ENCODE measurements at places on chromosomes 4 and X.
A peak's percentile ranks its signal among the peaks of the same experiment; 100 is the strongest.

- no peak for DNase-seq
These were observed 71.2 kb upstream of the SLIT2 start for GRCh38 chr4:20180509-20180908.

GRCh38 chr4:41175794-41176193 is 38.5 kb downstream of the APBB2 start:
- no peak for DNase-seq

DNA sequence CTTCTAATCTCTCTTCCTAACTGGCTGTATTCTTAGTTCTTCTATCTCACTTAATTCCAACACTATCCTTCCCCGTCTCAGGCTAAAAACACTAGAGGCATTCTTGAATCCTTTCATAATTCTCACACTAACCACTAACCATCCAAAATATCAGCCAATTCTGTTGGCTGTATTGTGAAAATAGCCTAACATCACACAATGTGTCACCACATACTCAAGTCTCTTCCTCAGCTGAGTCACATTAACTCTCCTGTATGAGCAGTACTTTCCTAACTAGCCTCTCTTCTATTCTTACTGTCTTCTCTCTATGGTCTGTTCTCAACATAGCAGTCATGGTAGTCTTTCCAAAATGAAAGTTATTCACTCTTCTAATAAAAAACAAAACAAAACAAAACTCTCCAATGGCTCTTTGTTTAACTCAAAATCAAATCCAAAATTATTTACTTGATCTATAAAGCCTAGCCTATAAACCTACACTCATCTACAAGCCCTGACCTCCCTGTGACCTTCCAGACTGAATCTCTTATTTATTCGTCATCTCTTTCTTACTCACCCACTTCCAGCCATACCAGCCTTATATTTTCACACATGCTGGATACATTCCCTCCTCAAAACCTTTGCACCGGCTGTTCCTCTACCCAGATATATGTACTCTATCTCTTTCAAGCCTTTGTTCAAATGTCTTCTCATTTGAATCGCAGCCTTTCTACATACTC is 445.9 kb downstream of the TLL1 start:
- no peak for DNase-seq

DNA sequence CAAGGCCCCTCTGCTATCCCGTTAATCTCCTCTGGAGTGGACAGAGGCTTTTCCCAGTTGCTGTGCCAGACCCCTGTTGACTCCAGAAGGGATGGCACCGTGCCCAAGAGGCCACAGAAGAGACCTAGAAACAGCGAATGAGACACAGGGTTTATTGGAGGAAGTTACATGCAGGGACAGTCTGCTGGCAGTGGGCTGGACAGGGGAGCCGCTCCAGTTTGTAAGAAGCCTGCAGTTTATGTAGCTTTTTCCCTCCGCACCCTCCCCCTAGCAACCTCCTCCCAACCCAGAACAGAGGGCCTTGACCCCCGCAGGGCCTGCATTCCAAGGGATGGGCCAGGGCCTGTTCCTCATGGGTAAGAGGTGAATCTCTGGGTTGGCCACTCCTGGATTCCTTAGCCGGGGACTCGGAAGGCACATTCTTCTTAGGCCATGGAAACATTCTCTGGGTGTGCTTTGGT is 216.8 kb upstream of the PSAPL1 start:
- no peak for DNase-seq

DNA sequence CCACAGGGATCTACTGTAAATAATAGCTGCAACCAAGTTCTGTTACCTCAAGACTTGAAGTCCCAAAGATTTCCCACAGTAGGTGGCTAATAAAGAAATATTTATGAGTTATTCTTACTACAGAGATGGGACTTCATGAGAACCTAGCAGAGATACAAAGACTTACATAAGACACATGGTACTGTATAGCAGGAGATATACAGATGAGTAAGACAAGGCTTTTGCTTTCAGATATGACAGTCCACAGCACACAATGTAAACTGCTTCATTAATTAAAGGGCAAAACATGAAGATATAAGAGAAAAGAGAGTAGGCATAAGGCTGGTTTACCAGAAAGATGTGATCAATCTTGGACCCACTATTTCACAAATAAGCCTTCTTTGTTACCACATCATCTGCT is 6.6 kb downstream of the ANKRD17 start:
- no peak for DNase-seq

DNA sequence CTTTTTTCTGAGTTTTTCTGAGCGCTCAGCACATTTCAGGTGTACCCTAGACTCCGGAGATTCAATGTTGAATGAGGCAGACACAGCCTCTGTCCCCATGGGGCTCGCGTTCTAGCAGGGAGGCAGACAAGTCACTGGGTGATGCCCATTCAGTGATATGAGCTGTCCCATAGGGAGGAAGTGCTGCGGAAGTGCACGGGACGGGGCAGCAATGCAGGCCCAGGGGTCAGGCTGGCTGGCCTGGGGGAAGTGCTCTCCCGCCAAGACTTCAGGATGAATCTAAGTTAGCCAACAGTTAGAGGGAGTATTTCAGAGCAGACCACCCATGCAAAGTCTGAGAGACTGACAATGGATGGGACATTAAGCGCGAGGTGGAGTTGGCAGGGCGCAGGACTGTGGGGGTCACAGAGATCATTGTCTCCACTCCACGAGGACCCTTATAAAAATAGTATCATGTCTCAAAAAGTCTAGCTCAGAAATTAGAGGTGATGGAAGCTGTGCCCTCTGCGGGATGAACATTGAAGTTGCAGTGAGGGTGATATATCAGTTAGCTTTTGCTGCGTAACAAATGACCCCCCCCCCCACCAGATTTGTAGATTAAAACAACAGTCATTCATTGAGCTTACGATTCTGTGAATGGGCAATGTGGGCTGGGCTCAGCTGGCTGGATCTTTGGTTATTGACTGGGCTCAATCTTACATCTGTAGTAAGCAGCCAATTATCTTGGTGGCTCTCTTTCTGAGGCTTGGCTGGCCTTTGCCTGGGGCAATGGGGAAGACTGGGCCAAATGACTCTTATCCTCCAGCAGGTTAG is 16.4 kb downstream of the PSAPL1 start:
- peak; percentile 47 for DNase-seq

DNA sequence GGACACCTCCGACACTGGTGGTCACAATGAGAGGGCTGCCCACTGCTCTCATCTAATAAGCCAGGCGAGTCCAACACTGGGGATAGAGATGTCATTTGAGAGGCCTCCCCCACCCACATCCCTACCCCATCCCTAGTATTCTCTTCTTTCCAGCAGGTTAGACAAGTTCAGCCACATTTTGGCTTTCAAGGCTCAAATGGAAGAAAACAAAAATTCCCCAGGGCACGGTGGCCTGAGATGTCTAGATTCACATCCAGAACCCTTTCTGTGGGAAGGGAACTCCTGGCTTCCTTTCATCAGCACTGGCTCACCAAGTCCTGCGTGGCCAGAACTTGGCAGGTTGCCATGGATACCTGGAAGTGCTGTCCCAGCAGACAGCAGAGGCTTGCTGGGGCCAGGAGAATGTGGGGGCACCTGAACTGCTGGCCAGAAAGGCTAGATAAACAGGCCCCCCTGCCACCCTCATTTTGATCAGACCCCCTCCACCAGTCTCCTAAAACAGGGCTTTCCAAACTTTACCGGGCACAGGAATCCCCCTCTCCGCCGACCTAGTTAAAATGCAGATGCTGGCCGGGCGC is 1.3 kb upstream of the NYX start:
- no peak for DNase-seq

- DNase-seq, result no peak
These were observed 16.6 kb downstream of the JAKMIP1 start for GRCh38 chr4:6183740-6184139.

- peak; percentile 86 for DNase-seq
These were observed 1.7 kb downstream of the PRAF2 start for GRCh38 chrX:49071877-49072711.

- no peak for DNase-seq
These were observed 79.6 kb upstream of the GC start for GRCh38 chr4:71863457-71863856.

- no peak for DNase-seq
These were observed at the start of gene PSAPL1 for GRCh38 chr4:7434766-7435150. Gene PSAPL1 (minus strand): TSS chr4:7434930. CDS start chr4:7434879, 51 bp downstream.

DNA sequence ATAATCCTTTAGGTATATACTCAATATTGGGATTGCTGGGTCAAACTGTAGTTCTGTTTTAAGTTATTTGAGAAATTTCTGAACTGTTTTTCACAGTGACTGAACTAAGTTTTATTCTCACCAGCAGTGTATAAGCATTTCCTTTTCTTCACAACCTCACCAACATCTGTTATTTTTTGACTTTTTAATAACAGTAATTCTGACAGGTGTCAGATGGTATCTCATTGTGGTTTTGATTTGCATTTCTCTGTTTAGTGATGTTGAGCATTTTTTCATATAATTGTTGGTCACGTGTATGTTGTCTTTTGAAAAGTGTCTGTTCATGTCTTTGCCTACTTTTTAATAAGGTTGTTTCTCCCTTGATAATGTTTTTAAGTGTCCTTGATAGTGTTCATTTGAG is 112.6 kb downstream of the LINC00632 start:
- no peak for DNase-seq

- DNase-seq, result no peak
These were observed 226.5 kb downstream of the FBXO8 start for GRCh38 chr4:174056959-174057358.

DNA sequence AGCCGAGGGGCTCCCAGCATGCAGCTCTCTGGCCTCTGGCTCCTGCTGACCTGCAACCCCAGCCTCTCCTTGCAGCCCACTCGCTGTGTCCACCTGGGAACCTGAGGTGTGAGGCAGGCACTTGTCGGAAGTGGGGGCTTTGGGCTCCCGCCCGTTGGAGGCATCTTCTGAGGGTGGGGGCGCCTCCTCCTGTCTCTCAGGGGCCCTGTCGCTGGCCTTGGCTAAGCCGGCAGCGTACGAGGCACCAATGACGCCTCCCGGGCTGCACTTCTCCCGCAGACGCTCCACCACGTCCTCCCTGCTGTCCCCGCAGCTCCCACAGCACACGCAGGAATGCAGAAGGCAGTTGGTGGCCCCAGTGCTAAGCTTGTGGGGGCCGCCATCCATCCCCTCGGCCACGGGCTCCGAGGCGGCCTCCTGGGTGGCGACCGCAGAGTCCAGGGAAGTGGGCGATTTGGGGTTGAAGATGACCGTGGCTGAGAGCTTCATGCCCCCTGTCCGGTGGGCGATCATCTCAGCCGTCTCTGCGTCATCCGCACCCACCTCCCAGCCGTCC is 42.5 kb upstream of the MXD4 start:
- DNase-seq, result peak; percentile 51

DNA sequence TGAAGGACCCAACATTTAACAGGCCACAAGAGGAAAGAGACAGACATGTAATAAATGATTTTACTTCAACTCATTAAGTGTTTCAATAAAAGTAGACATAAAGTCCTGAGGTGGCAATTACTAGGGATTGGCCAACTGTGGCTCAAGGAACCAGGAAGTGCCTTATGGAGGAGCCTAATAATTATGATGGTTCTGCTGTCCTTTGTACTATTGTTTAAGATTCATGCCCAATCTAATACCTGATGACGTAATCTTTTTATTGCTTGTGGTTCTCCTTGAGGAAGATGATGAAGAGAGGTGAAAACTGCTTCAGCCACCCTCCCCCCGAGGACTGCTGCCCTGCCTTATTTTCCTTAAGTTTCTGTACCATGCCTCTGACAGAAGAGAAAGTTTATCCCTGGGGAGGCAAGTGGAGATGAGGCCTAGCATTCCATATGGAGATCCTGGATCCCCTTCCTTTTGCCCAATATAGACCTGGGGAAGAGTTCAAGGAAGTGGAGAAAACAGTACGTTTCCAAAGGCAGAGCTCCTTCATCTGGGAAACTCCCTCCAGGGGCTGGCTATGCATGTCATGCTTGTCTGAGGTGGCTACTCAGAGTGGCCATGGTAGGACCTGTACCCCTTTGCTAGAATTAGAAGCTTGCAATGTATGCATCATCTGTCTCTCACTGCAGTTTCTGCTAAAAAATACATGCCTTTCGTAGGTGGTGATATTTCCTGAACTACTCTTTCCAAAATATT is 56.8 kb upstream of the FAT1 start:
- no peak for DNase-seq

- DNase-seq, result peak; percentile 86
These were observed 669 bp upstream of the PHKA2 start for GRCh38 chrX:18984381-18985185.

Data from sciatic nerve (tissue), 2 donors.